ENCODE measurements at places on chromosomes 3 and 15. TPM values are rescaled to one million over a fixed set of nuclear protein-coding genes. Genes with fewer than 3 reads are reported as not detected.

DNA sequence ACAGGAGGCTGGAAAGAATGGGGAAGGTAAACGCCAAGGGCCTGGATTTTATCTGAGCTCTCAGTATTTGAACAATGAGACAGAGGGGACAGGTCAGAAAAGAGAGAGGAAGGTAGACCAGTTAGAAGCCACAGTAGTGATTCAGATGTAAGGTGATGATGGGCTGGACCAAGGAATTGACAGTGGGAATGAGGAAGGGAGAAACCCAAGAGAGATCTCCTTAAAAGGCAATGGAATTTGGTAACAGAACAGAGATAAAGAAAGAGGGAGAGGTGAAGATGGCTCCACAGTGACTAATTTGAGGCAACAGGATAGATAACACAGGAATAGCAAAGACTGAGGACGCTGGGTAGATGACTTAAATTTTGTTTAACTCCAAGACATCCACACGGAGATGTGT is 11.4 kb upstream of the HEG1 start:
- H3K27me3 ChIP-seq, result no peaks in the 10 kb centered on the region
- H3K36me3 ChIP-seq, result no peaks in the 10 kb centered on the region
- H3K4me1 ChIP-seq, result peaks cover 23% of the 10 kb centered on the region
- H3K27ac ChIP-seq, result no peak overlapping the region

DNA sequence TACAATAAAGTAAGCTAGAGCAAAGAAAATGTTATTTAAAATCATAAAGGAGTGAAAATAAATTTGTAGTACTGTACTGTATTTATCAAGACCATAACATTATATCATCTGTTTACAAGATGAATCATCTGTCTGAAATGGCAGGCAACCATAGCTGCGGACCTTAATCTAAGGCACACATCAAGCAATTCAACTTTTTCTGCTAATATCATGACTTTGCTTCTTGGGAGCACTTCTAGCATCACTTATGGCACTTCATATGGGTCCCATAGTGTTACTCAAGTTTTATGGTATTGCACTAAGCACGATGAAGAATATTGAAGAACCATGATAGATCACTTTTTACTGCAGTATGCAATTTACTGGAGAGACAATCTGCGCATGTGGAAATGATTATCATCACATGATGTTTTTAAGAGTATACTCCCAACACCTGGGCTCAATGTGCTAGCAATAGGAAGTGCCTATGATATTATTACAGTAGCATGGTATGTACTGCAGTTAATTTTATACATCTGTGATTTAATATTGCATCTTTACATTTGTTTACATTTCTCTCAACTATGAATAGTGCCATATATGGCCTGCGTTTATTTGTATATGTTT is 137.7 kb upstream of the NECTIN3 start:
- no peak for DNase-seq
- no peak overlapping the region for H3K4me3 ChIP-seq
- no peaks in the 10 kb centered on the region for H3K27me3 ChIP-seq
- H3K27ac ChIP-seq, result no peak overlapping the region
- no peaks in the 10 kb centered on the region for H3K4me1 ChIP-seq
- no peaks in the 10 kb centered on the region for H3K36me3 ChIP-seq

- H3K4me3 ChIP-seq, result no peak overlapping the region
- no peak overlapping the region for H3K27ac ChIP-seq
- no peak for DNase-seq
- H3K4me1 ChIP-seq, result no peaks in the 10 kb centered on the region
Observed at GRCh38 chr3:8579096-8579495, 65.5 kb downstream of the SSUH2 start.

DNA sequence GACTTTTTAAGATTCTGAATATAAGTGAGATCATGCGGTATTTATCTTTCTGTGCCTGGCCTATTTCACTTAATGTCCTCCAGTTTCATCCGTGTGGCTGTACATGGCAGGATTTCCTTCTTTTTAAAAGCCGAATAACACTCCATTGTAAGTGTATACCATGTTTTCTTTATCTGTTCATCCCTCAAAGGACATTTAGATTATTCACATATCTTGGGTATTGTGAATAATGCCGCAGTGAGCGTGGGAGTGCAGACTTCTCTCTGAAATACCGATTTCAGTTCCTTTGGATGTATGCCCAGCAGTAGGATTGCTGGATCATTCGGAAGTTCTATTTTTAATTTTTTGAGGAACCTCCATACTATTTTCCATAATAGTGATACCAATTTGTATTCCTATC is 136.1 kb downstream of the APBA2 start:
- peaks cover 14% of the 10 kb centered on the region for H3K27me3 ChIP-seq
- H3K4me3 ChIP-seq, result no peak overlapping the region
- H3K27ac ChIP-seq, result no peak overlapping the region
- no peaks in the 10 kb centered on the region for H3K4me1 ChIP-seq
- DNase-seq, result no peak

DNA sequence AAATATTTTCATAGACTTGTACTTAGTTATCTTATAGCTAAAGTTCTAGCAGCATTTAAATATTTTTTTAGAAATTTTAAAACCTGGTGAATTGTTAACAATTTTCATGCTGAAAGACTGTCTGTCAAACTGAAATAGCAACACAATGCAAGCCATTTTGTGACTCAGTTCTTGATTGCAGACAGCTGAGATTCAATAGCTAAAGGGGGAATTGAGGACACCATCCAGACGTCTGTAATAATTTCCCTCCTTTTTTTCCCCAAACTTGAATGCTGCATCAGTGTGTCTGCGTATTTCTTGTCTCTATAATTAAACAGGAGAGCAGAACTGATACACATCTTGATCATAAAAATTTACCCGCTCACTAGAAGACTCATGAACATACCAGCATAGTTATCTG is 468.3 kb downstream of the GBE1 start:
- H3K27ac ChIP-seq, result no peak overlapping the region
- H3K4me3 ChIP-seq, result no peak overlapping the region
- no peak for DNase-seq
- no peaks in the 10 kb centered on the region for H3K36me3 ChIP-seq
- no peaks in the 10 kb centered on the region for H3K27me3 ChIP-seq

FBXL22 gene
- total RNA-seq, result 27.1 TPM

UQCRC1 gene
- total RNA-seq, result 1,170 TPM

KCNAB1 gene
- 1.9 TPM for total RNA-seq

All from heart right ventricle (tissue), 16 donors.